ENCODE measurements at places on chromosomes 4 and X. TPM values are rescaled to one million over a fixed set of nuclear protein-coding genes. Genes with fewer than 3 reads are reported as not detected.

- DNase-seq, result peak; percentile 58
These were observed 219.1 kb upstream of the AMOT start for GRCh38 chrX:113059714-113060113.

DNA sequence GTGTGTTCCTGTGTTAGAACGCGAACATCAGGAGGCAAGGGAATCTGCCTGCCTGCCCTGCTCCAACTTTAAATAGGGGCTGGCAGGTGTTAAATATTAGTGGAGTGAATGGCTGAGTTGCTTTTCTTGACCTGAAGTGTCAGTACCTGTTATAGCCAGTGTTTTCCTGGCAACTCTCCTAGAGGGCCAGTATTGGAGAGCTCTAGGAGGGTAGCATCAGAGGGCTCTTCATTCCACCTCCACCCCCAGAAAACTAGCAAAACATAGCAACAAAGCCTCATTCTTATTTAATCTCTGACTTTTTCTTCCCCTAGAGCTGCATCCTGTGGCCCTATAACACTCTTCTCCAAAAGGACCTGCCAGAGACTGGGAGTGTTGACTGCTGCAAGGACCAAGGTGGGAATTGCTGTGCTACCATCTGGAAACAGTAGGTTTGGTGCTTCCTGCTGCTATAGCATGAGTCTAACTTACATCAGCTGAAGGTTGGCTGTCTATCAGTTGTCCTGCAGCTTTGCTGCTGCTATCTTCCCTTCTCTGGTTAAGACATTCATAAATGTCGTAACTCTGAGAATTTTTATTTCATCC lies 33.5 kb downstream of the SGMS2 start:
- DNase-seq, result no peak

- peak; percentile 36 for DNase-seq
These were observed at the start of gene PRPS2 for GRCh38 chrX:12791257-12792228. PRPS2 (plus strand) TSS chrX:12791412; CDS start chrX:12791498, 86 bp downstream.

- no peak for DNase-seq
These were observed 1.6 kb downstream of the KCTD8 start for GRCh38 chr4:44446801-44447562.

DNA sequence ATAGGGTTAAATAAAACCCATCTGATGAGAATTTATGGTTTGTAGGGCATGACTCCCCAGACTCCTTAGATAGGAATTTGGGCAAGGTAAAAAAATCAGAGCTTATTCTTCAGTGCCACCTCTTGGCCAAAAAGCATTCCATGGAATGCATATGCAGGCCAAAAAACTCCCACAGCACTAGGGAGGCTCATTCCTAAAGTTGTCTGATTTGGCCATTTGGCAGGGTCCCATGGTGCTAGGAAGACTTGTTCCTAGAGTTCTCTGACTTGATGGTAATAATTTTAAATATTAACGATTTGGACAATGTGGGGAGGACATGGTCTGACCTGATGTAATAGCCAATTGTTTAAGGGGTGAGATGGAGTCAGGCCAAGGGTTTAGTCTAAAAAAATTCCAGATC lies 93.0 kb downstream of the SPIN4 start:
- no peak for DNase-seq

DNA sequence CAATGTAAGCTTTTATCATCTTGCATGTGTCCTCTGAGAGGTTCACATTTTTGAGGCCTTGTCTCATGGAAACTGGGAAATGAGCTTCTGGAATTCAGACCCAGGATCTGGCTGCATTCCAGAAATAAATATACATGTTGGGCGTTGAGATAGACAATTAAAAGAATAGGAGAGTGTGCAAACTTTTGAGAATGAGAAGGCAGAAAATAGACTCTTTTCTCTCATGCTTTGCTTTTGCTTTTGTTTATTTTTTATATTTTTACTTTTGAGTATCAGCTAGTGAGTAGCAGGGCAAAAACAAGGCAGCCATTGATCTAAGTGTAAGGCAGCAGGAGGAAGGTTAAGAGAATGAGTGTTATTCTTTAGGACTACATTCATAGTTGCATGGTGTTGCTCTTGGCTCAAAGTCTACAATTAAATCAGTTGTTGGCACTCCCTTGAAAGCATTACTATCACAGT lies 12.4 kb downstream of the SHROOM3 start:
- DNase-seq, result peak; percentile 13

GRCh38 chr4:159910721-159911120 lies 807.8 kb downstream of the RAPGEF2 start:
- DNase-seq, result no peak

DNA sequence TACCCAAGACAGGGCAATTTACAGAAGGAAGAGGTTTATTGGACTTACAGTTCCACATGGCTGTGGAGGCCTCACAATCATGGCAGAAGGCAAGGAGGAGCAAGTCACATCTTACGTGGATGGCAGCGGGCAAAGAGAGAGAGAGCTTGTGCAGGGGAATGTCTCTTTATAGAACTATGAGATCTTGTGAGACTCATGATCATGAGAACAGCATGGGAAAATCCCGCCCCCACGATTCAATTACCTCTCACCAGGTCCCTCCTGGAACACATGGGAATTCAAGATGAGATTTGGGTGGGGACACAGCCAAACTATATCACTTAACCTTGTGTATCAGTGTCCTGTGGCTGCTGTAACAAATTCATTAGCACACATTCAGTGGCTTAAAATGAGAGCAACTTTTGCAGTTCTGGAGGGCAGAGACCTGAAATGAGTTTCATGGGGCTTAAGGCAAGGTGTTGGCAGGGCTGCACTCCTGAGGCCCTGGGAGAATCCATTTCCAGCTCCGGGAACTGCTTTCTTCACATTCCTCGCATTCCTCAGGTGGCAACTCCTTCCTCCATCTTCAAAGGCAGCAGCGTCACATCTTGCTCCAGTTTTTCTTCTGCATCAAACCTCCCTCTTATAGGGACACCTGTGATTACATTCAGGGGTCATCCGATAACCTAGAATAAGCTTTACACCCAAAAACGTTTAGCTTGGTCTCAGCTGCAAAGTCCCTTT lies 22.3 kb upstream of the NSG1 start:
- no peak for DNase-seq

DNA sequence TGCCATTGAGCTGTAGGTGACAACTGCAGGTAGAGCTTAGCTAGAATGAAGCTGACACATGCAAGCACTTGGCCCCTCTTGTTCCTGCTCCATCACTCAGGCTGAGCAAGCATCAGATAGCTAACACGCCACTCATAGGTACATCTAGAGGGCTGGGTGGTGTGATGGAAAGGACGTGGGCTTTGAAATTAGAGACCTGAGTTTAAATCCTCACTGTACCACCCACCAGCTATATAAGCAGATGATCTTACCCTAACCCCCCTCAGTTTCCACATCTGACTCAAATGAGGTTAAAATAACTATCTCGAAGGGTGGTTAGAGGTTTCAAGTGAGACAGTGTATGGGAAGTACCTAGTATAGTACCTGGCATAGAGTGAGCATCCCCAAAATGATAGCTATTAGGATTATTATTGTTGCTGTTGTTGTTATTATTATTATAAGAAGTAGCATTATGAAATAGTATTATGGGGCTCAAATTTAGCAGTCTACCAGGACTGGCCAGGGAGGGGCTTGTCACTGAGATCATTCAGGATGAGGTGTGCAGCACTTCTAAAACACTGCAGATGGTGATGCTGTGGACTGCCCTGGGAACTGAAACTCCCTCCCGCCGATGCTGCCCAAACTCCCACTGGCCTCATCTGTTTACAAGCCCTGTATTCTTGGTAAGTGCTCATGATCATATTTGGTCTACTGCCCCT lies 59.0 kb downstream of the REELD1 start:
- no peak for DNase-seq

GRCh38 chr4:56843421-56843899 lies 22.0 kb upstream of the SPINK2 start:
- peak; percentile 28 for DNase-seq

The CHRDL1 gene
- 10.1 TPM for polyA plus RNA-seq

The SH3RF1 gene
- polyA plus RNA-seq, result 15.7 TPM

The GPRIN3 gene
- 0.01 TPM for polyA plus RNA-seq

- DNase-seq, result no peak
These were observed 878.4 kb upstream of the FRG1 start for GRCh38 chr4:189062047-189062820.
